ENCODE measurements at places on chromosomes 7 and 10. TPM values are rescaled to one million over a fixed set of nuclear protein-coding genes. Genes with fewer than 3 reads are reported as not detected.

DNA sequence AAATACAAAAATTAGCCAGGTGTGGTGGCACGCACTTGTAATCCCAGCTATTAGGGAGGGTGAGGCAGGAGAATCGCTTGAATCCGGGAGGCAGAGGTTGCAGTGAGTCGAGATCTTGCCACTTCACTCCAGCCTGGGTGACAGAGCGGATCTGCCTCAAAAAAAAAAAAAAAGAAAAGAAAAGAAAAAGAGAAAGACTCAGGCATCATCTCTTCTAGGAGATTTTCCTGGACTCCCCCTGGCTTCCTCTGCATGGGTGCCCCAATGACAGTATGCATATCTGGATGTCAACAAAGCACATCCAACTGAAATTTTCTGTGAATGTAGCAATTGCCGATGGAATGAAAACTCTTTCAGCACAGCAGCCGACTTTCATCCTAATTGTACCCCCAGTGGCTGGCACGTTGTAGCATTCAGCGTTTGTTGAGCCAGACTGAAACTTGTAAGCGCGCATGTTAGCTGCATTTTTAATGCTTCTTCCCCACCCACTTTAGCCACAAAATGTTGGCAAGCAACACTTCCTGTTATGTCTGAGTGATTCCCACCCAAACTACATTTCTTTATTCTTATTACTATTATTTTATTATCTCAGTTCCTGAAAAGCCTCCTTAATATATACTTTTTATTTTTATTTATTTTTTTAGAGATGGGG is 70.2 kb downstream of the PRTFDC1 start:
- no peak overlapping the region for H3K27ac ChIP-seq
- H3K27me3 ChIP-seq = no peaks in the 10 kb centered on the region
- H3K4me3 ChIP-seq = no peak overlapping the region
- DNase-seq = no peak

- H3K4me1 ChIP-seq = peaks cover 12% of the 10 kb centered on the region
- no peak overlapping the region for H3K27ac ChIP-seq
- no peaks in the 10 kb centered on the region for H3K36me3 ChIP-seq
- no peaks in the 10 kb centered on the region for H3K27me3 ChIP-seq
- H3K4me3 ChIP-seq = no peak overlapping the region
These were observed 380.8 kb upstream of the MKI67 start for GRCh38 chr10:128507066-128507465.

- H3K36me3 ChIP-seq = peaks cover 5% of the 10 kb centered on the region
- no peaks in the 10 kb centered on the region for H3K27me3 ChIP-seq
- no peaks in the 10 kb centered on the region for H3K4me1 ChIP-seq
- H3K27ac ChIP-seq = no peak overlapping the region
These were observed 61.6 kb upstream of the MRLN start for GRCh38 chr10:59814878-59815277.

DNA sequence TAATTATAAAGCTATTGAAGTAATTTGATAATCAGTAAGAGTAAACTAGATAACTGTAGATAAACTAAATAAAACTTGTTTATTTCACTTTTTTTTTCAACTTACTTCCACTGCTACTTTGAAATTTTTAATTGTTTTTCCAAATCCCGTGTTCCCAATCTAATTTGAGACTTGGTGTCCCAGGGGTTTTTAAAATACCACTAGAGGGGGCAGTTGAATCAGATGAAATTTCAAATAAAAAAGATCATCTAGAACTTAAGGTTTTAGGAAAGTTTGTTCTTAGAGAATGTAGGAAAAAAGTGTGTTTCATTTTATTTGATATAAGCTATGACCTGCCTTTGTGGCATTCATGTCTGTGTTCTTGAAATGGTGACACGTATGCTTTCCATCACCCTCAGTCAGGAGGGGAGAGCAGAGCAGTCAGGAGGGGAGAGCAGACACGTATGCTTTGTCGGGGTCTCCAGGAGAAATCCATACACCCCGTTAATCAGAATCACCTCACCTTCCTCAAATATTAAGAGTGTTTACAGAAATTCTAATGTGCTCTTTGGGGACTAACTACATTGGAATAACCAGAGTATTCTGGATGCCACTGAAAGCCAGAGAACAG is 49.9 kb downstream of the C10orf67 start:
- peaks cover 4% of the 10 kb centered on the region for H3K4me1 ChIP-seq
- H3K36me3 ChIP-seq = no peaks in the 10 kb centered on the region
- no peaks in the 10 kb centered on the region for H3K27me3 ChIP-seq
- DNase-seq = peak; percentile 57

DNA sequence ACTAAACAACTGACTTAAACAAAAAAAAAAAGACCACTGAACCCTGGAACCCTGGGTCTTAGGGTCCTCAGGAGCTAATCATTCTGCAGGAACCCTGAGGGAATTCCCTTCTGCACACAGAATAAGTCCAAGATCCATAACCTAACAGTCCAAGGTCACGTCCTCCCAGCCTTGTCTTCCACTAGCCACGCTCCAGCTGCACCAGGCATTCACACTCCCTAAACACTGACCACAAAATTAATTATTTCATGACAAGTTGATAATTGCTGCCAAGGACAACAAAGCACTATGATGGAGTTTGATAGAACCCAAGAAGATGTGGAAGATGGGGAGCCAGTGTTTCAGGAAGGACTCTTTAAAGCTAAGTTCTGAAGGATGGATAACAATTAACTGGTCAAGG is 130.6 kb downstream of the SH3PXD2A start:
- DNase-seq = no peak
- H3K36me3 ChIP-seq = peaks cover 26% of the 10 kb centered on the region
- H3K4me3 ChIP-seq = no peak overlapping the region
- H3K4me1 ChIP-seq = peaks cover 44% of the 10 kb centered on the region
- H3K27ac ChIP-seq = no peak overlapping the region

DNA sequence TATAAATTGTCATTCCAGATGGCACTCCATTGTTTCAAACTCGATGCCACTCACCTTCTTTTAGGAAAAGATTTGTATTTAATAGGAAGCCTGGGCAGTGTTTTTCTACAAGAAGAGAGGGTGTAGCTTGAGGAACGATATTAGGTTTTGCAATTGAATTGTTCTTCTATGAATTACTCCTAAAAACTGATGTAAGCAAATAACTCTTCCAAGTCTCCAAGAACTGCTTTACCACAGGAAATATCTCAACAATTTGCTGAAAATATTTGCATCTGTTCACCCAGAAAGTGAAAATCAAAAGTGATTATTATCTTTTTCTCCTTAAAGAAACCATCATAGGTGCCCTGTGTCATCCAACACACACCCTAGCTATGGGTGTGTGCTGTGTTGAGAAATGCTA is 261.3 kb upstream of the MEOX2 start:
- no peak overlapping the region for H3K4me3 ChIP-seq
- no peaks in the 10 kb centered on the region for H3K27me3 ChIP-seq
- H3K4me1 ChIP-seq = no peaks in the 10 kb centered on the region
- H3K27ac ChIP-seq = no peak overlapping the region

- no peak overlapping the region for H3K27ac ChIP-seq
- H3K4me3 ChIP-seq = no peak overlapping the region
- H3K27me3 ChIP-seq = no peaks in the 10 kb centered on the region
- H3K36me3 ChIP-seq = no peaks in the 10 kb centered on the region
- DNase-seq = no peak
These were observed 54.6 kb downstream of the BPGM start for GRCh38 chr7:134701272-134701671.

DNA sequence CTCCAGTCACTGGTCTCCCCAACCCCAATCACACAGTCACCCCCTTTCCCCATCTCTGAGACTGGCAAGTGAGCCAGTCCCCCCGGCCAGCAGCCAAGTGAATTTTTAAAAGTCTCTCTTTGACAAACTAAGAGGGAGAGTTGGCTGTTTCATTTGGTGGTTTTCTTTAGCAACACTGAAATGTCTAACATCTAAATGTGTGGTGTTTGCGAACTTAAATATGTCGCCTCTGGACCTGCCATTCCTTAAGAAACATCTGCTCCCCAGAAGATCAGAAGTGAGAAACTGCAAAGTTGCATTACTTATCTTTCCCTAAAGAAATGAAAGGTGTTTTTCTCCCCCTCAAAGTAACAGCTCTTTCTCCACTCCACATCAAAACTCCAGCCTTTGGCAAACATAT is 34.7 kb upstream of the PLXNA4 start:
- no peaks in the 10 kb centered on the region for H3K27me3 ChIP-seq
- DNase-seq = no peak
- H3K4me1 ChIP-seq = peaks cover 20% of the 10 kb centered on the region
- H3K27ac ChIP-seq = no peak overlapping the region
- no peaks in the 10 kb centered on the region for H3K36me3 ChIP-seq
- H3K4me3 ChIP-seq = no peak overlapping the region

GRCh38 chr7:36272567-36273269 is 116.9 kb upstream of the ANLN start:
- no peaks in the 10 kb centered on the region for H3K36me3 ChIP-seq
- H3K4me1 ChIP-seq = peaks cover 18% of the 10 kb centered on the region
- H3K4me3 ChIP-seq = no peak overlapping the region
- no peak overlapping the region for H3K27ac ChIP-seq

DNA sequence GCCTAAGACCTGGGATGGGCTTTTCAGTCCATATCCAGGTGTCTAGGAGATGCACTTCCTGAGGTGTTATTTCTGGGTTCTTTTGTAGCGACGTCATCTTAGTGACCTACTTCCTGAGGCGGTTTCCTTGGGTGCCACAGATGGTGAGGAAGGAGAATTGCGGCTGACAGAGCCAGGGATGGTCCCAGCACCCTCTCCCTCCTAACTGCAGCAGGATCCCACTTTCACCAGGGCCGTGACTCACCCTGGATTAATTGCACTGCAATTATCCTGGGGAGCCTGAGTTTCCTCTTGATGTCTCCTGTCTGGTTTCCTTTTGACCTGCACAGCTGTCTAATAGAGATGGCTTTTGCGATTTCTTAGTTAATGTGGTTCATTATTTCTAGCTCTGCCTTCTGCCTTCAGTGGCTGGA is 271.7 kb downstream of the TCF7L2 start:
- H3K36me3 ChIP-seq = no peaks in the 10 kb centered on the region
- no peak for DNase-seq
- no peak overlapping the region for H3K27ac ChIP-seq
- no peak overlapping the region for H3K4me3 ChIP-seq
- no peaks in the 10 kb centered on the region for H3K27me3 ChIP-seq

DNA sequence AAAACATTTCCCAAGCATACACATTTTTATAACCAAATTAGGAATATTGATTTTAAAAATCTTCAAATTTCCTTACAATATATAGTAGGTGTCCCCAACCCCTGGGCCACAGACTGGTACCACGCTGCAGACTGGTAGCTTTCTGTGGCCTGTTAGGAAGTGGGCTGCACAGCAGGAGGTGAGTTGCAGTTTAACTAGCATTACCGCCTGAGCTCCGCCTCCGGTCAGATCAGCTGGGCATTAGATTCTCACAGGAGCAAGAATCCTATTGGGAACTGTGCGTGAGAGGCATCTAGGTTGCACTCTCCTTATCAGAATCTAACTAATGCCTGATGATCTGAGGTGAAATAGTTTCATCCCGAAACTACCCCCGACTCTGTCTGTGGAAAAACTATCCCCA is 62.1 kb downstream of the ZWINT start:
- H3K4me3 ChIP-seq = no peak overlapping the region
- no peaks in the 10 kb centered on the region for H3K4me1 ChIP-seq
- H3K36me3 ChIP-seq = no peaks in the 10 kb centered on the region
- H3K27me3 ChIP-seq = no peaks in the 10 kb centered on the region
- DNase-seq = no peak
- H3K27ac ChIP-seq = no peak overlapping the region

- H3K36me3 ChIP-seq = no peaks in the 10 kb centered on the region
- DNase-seq = no peak
- H3K4me1 ChIP-seq = no peaks in the 10 kb centered on the region
- no peak overlapping the region for H3K4me3 ChIP-seq
- no peak overlapping the region for H3K27ac ChIP-seq
- no peaks in the 10 kb centered on the region for H3K27me3 ChIP-seq
These were observed 73.4 kb upstream of the FAM13C start for GRCh38 chr10:59435707-59436106.

DNA sequence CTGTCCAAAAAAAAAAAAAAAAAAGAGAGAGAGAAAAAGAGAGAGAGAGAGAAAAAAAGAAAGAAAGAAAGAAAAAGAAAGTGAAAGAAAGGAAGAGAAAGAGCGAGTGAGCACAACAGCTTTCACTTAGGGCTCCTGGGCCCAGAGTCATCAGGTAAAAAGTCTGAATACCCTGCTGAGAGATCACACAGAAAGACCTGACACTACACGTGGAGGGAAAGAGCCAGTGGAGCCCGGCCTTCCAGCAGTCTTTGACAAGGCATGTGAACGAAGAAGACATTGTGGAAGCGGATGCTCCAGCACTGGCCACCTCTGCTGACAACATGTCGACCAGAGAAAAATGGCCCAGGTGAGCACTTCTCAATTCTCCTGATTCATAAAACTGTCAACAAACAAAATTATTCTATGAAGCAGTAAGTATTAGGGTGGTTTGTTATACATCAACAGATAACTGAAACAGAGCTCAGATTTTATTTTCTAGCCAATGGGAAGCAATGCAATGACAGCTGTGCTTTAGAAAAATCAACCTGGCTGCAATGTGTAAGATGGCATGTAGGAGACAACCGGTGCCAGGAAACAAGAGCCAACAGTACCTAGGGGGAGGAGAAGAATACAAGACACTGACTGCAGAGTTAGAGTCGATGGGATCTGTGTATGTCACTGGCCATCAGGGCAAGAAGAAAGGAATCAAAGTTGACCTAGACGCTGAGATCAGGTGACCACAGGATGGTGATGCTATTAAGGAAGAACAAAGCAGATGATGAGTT is 4.4 kb downstream of the RNF216 start:
- H3K4me3 ChIP-seq = no peak overlapping the region
- no peaks in the 10 kb centered on the region for H3K27me3 ChIP-seq
- DNase-seq = no peak
- H3K27ac ChIP-seq = no peak overlapping the region
- peaks cover 5% of the 10 kb centered on the region for H3K36me3 ChIP-seq

- no peaks in the 10 kb centered on the region for H3K36me3 ChIP-seq
- no peak overlapping the region for H3K27ac ChIP-seq
- H3K4me1 ChIP-seq = no peaks in the 10 kb centered on the region
- H3K4me3 ChIP-seq = no peak overlapping the region
- no peak for DNase-seq
These were observed 184.2 kb upstream of the TMEM196 start for GRCh38 chr7:19957664-19958063.

DNA sequence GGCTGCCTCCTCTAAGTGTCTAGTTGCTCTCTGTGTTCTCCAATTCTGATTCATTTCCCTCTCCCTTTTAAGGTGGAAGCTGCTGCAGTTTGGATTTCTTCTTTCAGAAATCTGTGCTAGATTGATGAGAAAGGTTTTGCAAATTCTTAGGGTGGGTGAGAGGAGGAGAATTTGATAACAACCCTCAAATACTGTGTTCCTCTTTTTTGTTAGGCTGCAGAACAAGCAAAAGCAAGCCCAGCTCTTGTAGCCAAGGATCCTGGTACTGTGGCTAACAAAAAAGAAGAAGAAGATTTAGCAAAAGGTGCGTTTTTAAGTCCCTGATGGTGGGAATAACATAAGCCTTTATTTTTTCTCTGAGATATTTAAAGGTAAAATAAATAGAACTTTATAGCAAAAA is 49.1 kb downstream of the STAM start:
- H3K36me3 ChIP-seq = peaks cover 3% of the 10 kb centered on the region
- no peaks in the 10 kb centered on the region for H3K27me3 ChIP-seq
- H3K4me1 ChIP-seq = no peaks in the 10 kb centered on the region

Gene ITGA8
- 55.2 TPM for total RNA-seq

Gene GHITM
- total RNA-seq = 204 TPM

Gene SLC18A3
- 1.9 TPM for total RNA-seq

Gene ZNF107
- 9.8 TPM for total RNA-seq

Gene LRIT1
- not detected for total RNA-seq
